ENCODE measurements at places on chromosomes 5 and 9. TPM values are rescaled to one million over a fixed set of nuclear protein-coding genes. Genes with fewer than 3 reads are reported as not detected.

- DNase-seq: no peak
Observed at GRCh38 chr5:178438796-178439195, 151.4 kb downstream of the COL23A1 start.

DNA sequence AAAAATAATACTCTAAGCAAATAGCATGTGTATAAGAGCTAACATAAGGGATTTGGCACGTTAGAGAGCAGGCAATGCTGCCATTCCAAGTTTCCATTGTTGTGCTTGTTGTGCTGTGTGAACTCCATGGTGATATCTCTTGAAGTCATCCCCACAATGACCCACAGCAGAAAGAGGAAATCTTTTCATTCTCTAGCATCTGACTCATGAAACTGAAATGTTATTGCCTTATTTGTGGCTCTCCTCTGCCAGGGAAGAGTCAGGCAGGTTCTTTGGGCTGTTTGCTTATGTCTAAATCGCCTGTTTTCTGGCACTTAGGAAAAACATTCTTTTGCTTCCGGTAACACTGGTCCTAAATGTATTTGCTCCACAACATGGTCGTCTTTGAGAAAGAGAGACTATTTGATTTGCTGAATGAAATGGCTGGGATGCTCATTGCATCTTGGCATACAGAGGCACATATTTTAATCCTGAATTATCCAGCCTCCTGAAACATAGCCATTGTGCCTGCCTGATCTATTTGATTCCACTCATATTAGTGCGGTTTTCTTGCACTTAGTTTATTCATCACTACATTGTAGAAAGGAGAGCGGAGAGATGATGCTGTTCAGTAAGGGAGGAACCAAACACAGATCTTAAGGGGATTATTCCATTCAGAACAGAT is 188.8 kb downstream of the CSNK1G3 start:
- DNase-seq: no peak

- no peak for DNase-seq
Observed at GRCh38 chr9:32603914-32604852, 31.2 kb upstream of the NDUFB6 start.

GRCh38 chr9:106712279-106712678 is 150.7 kb upstream of the ZNF462 start:
- DNase-seq: no peak

DNA sequence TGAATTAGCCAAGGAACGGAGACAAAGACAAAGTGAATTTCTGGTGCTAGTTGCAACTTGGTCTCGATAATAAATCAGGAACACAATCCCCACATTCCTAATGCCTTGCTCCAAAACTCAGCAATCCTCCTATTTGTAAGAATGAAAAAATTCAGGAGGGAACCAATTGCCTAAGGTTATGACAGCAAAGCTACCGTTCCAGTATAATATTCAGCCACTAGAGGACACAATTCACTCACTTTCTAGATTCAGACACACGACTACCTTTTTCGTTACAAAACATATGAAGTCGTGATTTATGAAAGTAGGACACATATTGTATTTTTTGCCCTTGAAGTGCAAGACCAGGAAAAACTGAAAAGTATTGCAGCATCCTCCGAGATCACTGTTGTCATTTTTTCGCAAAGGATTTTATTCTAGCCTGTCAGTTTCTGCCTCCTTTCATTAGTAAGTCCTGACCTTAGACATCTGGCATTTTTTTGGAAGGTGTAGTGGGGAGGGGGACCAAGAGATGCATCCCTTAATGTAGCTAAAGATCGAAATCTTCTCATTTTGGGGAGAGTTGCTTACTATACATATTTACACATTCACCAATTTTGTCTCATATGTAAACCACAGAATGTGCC is 133.1 kb downstream of the DOCK8 start:
- DNase-seq: no peak

LRRC19 gene
- total RNA-seq: not detected

STPG3 gene
- not detected for total RNA-seq
